ENCODE measurements at places on chromosomes 7 and 10.
A peak's percentile ranks its signal among the peaks of the same experiment; 100 is the strongest.

DNA sequence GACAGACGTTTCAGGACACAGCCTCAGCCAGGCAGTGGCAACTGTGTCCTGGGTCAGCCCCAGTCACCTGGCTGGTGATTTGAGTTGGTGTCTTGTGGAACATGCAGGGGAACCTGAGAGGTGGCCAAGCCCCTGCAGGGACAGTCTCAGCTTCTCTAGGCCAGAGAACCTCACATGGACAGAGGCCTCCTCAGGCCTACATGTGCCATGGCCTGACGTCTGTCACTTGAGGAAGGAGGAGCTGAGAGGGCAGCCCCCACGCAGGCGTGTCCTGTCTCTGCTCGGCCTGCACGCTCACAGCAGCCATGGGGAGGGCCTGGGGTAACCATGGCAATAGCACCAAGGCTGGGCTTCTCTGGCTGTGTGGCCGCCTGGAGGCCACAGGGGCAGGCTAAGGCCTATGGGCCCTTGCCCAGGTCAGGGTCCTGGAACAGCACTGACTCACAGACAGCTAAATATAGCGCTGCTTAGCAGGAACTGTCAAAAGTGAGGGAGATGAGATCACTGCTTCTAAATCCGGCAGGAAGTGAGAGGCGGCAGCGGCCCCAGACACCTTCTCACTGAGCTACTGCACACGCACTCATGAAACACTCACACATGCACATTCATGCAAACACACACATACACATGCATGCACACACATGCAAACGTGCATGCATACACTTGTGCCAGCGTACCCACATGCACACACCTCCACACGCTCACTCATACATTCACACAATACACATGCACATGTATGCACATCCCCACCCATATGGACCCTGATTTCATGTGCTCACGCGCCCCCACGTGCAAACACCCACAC is 57.0 kb downstream of the YKT6 start:
- peak; percentile 47 for DNase-seq

DNA sequence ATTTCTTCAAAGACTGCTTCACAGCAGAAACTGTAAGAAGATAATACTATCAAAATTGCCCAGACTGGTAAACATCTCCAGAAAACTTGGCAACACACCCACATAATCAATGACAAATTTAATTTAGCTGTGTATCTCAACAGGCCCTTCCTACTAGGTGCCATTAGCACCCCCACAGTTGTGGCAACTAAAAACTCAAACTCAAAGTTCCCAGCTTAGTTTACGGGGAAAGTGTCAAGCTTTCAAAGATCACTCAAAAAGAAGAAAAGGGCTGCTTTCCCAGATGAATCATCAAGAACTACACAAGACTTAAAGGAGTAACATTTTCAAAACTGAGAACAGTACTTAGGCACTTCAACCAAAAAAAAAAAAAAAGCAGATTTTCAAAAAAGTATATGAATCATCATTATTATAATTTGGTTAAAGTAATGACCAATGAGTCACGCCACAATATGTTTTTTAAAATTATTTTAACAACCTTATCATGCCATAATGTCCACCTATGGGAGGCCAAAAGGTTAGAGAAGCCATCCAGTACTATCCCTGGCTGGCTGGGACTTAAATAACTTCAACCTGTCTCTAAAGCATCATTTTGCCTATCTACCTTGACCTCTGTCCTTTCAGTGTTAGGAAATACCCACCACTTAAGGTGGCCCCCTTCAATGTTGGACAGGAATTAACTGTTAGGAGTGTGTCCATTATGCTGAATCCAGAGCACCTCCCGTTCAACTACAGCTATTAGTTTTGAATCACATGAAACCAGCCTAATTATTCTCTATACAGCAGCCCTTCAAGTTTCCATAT is 90.8 kb downstream of the ZFAND4 start:
- no peak for DNase-seq

DNA sequence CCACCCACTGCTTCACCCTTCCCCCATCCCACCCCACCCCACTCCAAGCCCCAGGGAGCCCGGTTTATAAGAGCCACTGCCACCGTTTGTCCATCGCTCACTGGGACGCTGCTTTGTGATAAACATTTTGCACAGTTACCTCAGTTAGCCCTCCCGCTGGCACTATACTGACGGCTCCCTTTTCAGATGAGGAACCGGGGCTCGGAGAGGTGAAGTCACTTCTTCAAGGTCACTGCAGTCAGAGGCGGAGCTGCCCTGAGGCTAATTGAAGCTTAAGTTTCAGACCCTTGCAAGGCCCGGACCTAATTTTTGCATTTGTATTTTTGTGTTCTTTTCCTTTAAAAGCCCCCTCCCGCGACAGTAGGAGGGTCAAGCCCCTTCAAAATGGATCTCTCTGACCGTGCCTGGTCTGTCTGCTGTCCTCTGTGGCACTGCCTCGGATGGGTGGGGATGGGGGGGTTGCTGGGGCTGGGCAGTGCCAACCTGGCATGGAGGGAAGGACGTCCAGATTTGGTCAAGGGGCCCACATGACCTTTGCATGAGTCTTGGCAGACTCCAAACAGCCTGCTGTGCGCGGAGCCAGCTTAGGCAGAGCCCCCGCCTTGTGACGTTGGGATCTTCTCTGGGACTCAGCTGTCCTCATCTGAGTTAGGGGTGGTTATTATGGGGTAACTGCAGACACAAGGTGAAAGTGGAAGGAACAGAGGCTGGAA is 17.7 kb upstream of the NODAL start:
- DNase-seq, result no peak

DNA sequence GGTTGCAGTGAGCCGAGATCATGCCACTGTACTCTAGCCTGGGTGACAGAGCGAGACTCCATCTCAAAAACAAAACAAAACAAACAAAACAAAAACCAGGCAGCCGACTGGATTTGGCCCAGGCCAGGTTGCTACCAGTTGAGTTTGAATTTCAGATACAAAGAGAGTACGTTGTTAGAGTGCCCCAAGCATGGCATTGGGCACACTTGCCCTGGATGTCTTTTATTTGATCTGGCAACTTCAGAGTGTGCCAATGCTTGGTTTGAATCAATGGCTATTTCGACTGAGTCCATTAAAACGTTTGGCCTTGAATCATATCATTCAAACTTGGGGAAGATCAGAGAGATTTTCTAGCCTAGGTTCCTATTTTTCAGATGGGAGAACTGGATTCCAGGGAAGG is 213.4 kb upstream of the SHH start:
- DNase-seq, result no peak

GRCh38 chr7:143367972-143368371 is 5.5 kb upstream of the FAM131B start:
- no peak for DNase-seq

GRCh38 chr10:130553826-130554225 is 417.6 kb downstream of the GLRX3 start:
- DNase-seq, result no peak

DNA sequence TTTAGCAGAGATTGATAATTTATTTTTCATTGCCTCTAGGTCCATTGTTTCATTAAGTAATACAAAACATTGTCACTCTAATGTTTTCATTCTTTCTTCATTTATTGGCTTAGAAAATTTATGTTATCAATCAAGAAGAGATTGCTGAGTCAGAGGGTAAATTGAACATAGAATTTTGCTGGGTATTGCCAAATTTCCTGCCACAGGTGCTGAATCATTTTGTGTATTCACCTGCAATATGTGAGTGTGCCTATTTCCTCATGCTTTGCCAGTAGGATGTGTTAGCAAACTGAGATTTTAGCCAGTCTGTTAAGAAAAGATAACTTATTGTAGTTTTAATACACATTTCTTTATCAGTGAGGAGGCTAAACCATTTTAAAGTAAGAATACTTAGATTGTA is 38.0 kb downstream of the MARCHF5 start:
- no peak for DNase-seq

GRCh38 chr10:117542706-117543224 is at the start of gene EMX2:
EMX2 (plus strand) TSS chr10:117542746; CDS start chr10:117543268, 522 bp downstream.
- DNase-seq, result no peak

DNA sequence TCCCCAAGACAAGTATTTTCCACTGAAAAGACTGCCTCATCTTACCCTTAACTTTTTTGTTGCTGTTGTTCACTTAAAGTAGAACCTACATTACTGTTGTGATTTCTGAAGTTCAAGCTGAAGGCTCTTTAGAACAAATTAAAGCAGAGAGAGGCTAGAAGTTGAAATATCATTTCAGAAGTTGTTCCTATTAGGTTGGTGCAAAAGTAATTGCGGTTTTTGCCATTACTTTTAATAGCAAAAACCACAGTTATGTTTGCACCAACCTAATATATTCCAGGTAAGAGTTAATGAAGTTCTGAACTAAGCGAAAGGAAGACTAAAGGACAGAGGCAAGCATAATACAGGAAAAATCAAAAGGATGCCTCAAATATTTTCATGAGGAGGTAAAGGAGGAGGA is 153.7 kb downstream of the CACNA2D1 start:
- DNase-seq, result no peak

GRCh38 chr10:117936141-117936540 is 110.6 kb downstream of the RAB11FIP2 start:
- no peak for DNase-seq

- DNase-seq, result no peak
Measured at GRCh38 chr10:73167458-73167782, 388 bp downstream of the ECD start.

GRCh38 chr10:61323726-61324125 is 129.5 kb downstream of the TMEM26 start:
- DNase-seq, result no peak

DNA sequence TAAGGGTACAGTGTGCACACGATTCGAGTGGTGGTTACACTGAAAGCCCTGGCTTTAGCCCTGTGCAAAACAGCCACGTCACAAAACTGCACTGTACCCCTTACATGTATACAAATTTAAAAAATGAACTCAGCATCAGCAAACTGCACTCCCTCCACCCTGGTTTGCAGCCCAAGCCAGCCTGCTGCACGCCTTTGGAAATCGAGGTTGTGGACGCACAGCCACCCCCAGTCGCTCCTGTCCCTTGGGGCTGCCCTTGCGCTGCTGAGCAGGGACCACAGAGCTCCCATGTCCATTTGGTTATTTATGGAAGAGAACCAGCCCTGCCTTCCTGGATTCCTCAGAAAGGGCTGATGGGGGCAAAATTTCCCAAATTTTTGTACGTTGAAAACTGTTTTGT is 98.8 kb downstream of the INPP5A start:
- no peak for DNase-seq

GRCh38 chr10:43264344-43264964 is 2.4 kb downstream of the RASGEF1A start:
- no peak for DNase-seq

GRCh38 chr7:82818171-82818570 is 344.5 kb downstream of the PCLO start:
- DNase-seq, result no peak

DNA sequence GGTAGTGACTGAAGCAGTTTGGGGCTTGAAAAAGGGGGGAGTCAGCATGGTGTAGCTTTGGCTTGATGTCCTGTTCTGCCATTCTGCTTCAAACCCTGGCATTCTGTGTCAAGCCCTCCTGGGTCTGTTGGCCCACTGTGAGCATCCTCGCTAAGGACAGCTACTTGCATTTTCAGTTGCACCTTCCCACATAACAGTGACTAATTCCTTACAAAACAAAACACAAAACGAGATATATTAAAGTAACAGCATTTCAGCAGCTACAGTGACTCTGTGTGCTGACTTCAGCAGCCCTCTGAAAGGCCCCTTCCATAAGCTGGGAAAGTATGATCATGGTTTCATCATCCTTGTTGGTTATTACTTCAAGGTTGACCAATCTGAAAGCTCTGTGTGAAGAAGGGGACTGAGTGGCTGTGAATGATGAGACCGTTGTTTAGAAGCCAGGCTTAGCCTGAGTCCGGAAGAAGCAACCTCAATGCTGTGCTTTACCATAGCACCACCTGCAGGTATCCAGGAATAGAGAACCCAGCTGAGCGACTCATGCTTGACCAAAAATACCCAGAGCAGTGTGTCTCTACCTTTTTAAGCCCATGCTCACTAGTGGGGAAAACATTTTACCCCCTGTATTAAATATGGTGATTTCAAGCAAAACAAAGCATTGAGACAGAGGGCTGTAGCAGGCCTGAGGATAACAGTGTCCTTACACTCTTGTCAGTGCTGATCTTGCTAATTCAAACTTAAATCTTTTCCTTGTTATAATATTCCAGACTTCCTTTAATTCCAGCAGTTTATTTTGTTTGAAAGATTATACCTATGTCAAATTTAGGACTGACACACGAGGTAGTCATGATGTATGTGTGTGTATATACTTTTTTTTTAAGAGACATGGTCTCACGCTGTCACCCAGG is 42.6 kb upstream of the CC2D2B start:
- DNase-seq, result no peak

GRCh38 chr7:80829527-80829926 is 89.3 kb downstream of the SEMA3C start:
- no peak for DNase-seq

GRCh38 chr10:132431537-132432175 is 34.7 kb downstream of the PWWP2B start:
- DNase-seq, result no peak

DNA sequence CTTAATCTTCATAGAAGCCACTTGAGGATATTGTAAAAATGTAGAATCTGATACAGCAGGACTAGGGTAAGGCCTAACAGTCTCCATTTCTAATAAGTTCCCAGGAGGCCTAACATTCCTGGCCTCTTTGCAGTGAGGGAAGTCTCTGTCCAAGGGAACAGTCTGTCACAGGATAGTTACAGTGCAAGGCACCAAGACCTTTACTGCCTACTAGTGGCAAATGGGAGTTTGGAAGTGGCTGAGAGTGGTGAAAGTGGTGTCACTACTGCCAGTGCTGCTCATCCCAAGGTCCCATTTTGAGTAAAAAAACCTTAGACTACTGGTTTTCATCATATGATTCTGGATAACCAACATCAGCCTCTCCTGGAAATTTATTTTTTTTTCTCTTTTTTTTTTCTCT is 619.5 kb upstream of the SEMA3D start:
- DNase-seq, result no peak

DNA sequence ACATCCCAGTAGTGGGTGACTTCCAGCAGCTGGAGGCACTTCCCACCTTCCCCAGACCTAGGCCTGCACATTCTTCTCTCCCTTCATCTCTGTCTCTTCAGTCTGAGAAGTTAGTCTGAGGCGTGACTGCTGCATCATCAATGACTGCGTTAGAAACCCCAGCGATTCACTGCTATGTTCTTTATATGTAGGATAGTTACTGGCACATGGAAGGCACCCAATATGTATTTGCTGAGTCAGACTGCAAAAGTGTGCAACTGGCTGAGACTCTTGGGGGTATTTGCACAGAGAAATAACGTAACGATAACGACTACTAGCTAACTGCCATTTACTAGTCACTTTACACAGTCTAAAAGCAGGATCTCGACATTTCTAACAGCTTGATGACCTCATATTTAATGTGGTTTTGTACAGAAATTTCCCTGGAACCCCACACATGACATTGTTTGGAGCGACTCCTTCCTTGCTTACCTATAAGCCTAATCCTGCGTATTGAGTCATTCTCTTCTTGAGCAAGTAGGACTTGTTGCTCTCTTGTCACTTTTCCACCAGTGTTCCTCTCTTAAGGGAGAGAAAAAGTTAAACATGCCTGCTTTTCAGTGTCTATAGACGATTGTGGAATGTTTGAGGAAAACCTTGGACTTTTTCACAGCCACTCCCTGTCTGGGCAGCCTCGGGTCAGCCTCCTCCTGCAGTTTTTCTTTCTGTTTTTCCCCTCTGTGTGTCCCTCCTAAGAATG is 45.5 kb downstream of the THNSL1 start:
- no peak for DNase-seq
